AG10803 (cell line): ENCODE measurements at places on chromosomes 4 and X.

- DNase-seq = no peak
Observed at GRCh38 chr4:184231573-184231972, 13.9 kb upstream of the ENPP6 start.

GRCh38 chrX:96403446-96403845 lies 281.2 kb upstream of the DIAPH2 start:
- DNase-seq = no peak

DNA sequence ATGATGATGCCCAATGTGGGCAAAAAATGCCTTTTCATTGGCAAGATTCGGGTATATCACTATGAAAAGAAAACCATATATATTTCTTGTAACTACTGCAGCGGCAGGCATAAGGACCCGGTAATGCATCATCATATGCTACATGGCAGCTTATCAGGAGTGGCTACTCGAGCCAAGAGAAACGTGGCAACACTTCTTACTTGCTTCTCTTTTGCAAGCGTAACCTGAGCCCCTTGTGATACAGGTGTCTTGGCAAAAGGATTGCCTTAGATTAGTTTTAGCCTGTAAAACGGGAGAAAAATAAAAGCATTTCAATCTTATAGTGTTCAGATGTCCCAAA lies 280.3 kb downstream of the SPRY1 start:
- no peak for DNase-seq

DNA sequence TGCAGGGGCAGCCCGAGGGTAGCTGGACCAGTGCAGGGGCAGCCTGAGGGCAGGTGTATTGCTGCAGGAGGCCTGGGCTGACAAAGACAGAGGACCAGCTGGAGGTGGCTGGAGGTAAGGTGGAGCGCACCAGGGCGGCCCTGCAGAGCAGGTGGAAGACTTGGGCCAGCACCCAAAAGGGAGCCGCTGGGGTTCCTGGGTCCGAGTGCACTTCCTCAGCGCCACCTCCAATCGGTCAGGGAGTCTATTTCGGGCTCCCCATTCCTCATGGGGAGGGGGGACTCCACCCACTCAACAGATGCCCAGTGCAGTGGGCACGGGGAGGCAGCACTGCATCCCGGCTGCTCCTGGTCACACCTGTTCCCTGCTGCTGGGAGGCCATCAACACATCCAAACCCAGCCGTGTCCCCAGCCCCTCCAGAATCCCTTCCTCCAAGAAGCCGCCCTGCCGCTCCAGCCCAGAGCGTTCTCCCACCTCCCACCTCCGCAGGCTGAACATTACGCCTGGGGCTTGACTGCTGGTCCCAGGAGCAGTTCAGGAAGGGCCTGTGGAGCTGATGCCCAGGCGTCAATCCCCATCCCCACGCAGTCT lies 1.5 kb downstream of the LRPAP1 start:
- DNase-seq = no peak
